B cell (primary cell): ENCODE measurements at places on chromosomes 11 and 22. TPM values are rescaled to one million over a fixed set of nuclear protein-coding genes. Genes with fewer than 3 reads are reported as not detected.

CARD10 gene
- not detected in 2 replicates for polyA plus RNA-seq

SMIM35 gene
- polyA plus RNA-seq = 1.3 TPM in 2 replicates

UPK3A gene
- polyA plus RNA-seq = 0.13 TPM in 1 of 2 replicates, not detected in the other

OR4A16 gene
- not detected in 2 replicates for polyA plus RNA-seq

HBE1 gene
- polyA plus RNA-seq = not detected in 2 replicates

SH3BP1 gene
- polyA plus RNA-seq = 61.0 and 69.7 TPM in 2 replicates

PIH1D2 gene
- 0.06 TPM in 1 of 2 replicates, not detected in the other for polyA plus RNA-seq

MMP13 gene
- not detected in 2 replicates for polyA plus RNA-seq

OR8D4 gene
- polyA plus RNA-seq = not detected in 2 replicates

C11orf42 gene
- not detected in 2 replicates for polyA plus RNA-seq

ADORA2A gene
- 30.5 and 32.4 TPM in 2 replicates for polyA plus RNA-seq

DMC1 gene
- polyA plus RNA-seq = not detected in 2 replicates

TMPRSS4 gene
- polyA plus RNA-seq = not detected in 2 replicates

SPDYC gene
- not detected in 2 replicates for polyA plus RNA-seq

OR4A15 gene
- polyA plus RNA-seq = not detected in 2 replicates

TPBGL gene
- not detected in 2 replicates for polyA plus RNA-seq

PPME1 gene
- polyA plus RNA-seq = 10.7 and 11.2 TPM in 2 replicates

GRAP2 gene
- polyA plus RNA-seq = 26.4 and 34.9 TPM in 2 replicates

CCDC83 gene
- polyA plus RNA-seq = not detected in 2 replicates

CCDC87 gene
- 0.09 TPM in 1 of 2 replicates, not detected in the other for polyA plus RNA-seq

LDHAL6A gene
- polyA plus RNA-seq = 0.12 TPM in 1 of 2 replicates, not detected in the other

PLAAT3 gene
- polyA plus RNA-seq = 2.6 and 3.1 TPM in 2 replicates

TYR gene
- not detected in 2 replicates for polyA plus RNA-seq

TMEM126A gene
- polyA plus RNA-seq = 15.6 and 19.1 TPM in 2 replicates

CHRDL2 gene
- polyA plus RNA-seq = 0.24 TPM in 1 of 2 replicates, not detected in the other

ZBTB16 gene
- 5.7 and 16.0 TPM in 2 replicates for polyA plus RNA-seq

FAM180B gene
- 0.06 TPM in 1 of 2 replicates, not detected in the other for polyA plus RNA-seq

ARHGAP42 gene
- 3.8 and 4.3 TPM in 2 replicates for polyA plus RNA-seq

TLCD5 gene
- polyA plus RNA-seq = 0.03 TPM in 1 of 2 replicates, not detected in the other

RAG1 gene
- polyA plus RNA-seq = 0.06 and 0.07 TPM in 2 replicates

LUZP2 gene
- polyA plus RNA-seq = not detected in 2 replicates

KRTAP5-9 gene
- 0.69 and 0.95 TPM in 2 replicates for polyA plus RNA-seq

TRIM49 gene
- polyA plus RNA-seq = not detected in 2 replicates

NXF1 gene
- polyA plus RNA-seq = 242 and 262 TPM in 2 replicates

TPH1 gene
- 0.51 and 1.5 TPM in 2 replicates for polyA plus RNA-seq

BACE1 gene
- polyA plus RNA-seq = 0.06 and 0.07 TPM in 2 replicates

CFAP300 gene
- polyA plus RNA-seq = not detected in 2 replicates

SMC1B gene
- not detected in 2 replicates for polyA plus RNA-seq

CABP4 gene
- 3.2 and 6.0 TPM in 2 replicates for polyA plus RNA-seq

BSCL2 gene
- polyA plus RNA-seq = 38.5 TPM in 2 replicates

OR2AG2 gene
- not detected in 2 replicates for polyA plus RNA-seq

TRABD gene
- polyA plus RNA-seq = 164 and 179 TPM in 2 replicates

FGF4 gene
- polyA plus RNA-seq = not detected in 2 replicates

SLC22A9 gene
- polyA plus RNA-seq = not detected in 2 replicates

KDELR3 gene
- 0.16 TPM in 1 of 2 replicates, not detected in the other for polyA plus RNA-seq

SLC1A2 gene
- not detected in 2 replicates for polyA plus RNA-seq

ADAMTS8 gene
- polyA plus RNA-seq = not detected in 2 replicates

MS4A6E gene
- polyA plus RNA-seq = not detected in 2 replicates

LGALS12 gene
- polyA plus RNA-seq = 0.19 and 0.36 TPM in 2 replicates

MOGAT2 gene
- not detected in 2 replicates for polyA plus RNA-seq

FJX1 gene
- polyA plus RNA-seq = 0.03 TPM in 1 of 2 replicates, not detected in the other

RIMBP3C gene
- polyA plus RNA-seq = 0.10 and 0.22 TPM in 2 replicates

HTR3B gene
- polyA plus RNA-seq = not detected in 2 replicates

MUC2 gene
- not detected in 2 replicates for polyA plus RNA-seq
